HuH-7.5 (cell line): ENCODE measurements at places on chromosomes 2 and 18.

DNA sequence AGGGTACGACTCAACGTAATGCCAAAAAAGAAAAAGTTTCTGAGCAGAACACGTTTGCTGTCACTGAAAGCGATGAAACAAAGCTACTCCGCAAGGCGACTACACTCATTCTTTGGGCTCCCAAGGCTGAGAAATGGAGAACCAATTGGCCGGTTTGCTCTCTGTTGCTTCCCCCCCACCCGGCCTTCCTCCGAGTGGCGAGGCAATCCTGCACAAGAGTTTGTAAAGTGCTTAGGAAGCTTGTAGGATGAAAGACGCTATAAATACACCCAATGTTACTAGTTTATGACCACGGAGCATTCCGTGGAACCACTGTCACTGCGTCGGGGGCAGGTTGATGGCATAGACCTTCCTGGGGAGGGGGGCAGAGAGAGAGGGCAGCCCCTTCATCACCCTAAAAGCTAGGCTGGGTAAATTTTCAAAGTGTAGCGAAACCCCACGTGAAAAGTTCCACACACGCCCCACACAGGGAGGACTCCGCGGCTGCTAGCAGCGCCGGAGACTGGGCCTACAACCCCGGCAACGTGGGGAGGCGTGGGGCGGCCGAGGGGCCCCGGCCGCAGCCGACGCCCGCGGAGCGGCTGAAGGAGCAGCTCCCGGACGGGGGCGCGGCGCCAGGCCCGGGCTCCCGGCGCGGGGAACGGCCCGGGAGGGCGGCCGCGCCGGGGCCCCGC lies 915 bp downstream of the CUL3 start:
- DNase-seq, result peak; percentile 11

DNA sequence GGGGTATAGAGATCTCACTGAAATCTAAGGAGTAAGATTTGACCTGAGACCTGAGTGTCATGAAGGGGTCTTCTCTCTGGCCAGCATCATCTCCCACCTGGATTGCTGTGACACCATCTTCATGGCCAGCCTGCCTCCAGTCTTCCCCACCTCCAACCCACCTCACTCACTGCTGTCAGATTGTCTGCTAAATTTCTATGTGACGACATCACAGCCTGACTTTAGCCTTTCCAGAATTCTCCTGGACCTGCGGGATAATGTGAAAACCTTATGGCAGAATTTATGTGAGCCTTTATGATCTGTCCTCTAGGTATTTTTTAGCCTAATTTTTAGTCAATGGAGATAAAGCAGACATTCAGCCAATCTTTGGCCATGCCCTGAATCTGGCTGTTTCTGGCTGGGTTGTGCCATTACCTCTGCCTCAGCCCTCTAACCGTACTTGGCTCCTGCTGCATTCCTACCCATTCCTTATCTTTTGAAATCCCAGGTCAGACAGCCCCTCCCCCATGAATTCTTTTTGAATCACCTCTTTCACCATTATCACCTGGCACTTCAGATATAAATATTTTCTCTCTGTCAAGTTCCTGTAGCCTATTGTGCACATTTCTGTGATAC lies 66.4 kb upstream of the MMADHC start:
- no peak for DNase-seq

DNA sequence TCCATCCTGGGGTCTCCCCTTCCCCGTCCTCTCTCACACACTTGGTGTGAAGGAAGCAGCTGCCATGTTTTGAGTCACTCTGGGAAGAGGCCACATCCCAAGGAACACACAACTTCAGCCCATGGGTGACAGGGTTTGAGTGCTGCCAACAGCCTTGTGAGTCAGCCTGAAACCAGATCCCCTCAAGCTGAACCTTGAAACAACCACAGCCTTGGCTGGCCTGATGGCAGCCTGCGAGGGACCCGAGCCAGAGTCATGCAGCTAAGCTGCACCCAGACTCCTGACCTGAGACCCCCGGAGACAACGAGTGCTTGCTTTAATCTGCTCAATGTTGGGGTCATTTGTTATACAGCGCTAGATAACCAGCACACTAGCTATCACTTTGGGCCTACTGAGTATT lies 19.3 kb upstream of the MC2R start:
- no peak for DNase-seq

DNA sequence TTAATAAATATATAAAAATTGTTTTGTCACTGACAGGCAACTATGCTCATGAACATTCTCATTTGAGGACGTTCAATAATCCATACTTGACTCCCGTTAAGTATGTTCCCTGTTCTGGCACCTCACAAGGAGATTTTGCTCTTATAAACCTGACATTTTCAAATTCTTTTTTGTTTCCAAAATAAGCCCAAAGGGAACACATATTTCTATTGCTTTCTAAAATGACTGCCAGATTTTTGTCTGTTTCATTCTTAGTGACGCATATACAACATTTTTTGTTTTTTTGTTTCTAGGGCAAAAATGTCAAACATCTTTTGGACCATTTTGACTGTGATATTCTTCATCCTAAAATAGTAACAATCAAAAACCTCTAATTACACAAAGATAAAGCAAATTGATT lies 50.5 kb downstream of the CYTIP start:
- no peak for DNase-seq

GRCh38 chr2:17052001-17052400 lies 386.4 kb upstream of the CYRIA start:
- no peak for DNase-seq

DNA sequence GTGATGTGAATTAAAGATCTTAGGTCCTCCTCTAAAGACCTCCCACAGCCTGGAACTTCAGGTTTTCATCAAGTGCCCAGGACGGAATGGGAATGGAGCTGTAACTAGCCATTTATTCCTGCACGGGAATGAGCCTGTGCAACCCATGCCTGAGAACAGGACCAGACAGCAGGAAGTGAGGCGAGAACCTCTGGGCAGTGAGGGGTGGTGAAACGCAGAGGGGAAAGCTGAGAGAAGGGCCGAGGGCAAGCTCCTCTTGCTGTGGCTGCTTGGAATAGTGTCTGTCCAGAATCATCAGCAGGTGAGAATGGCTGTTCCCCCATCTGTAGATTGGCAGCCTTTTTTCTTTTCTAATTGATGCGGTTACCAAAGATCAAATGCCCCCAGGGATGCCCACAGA lies 4.8 kb upstream of the RALB start:
- DNase-seq, result no peak

GRCh38 chr2:240405133-240405532 lies 30.3 kb upstream of the GPC1 start:
- DNase-seq, result no peak

DNA sequence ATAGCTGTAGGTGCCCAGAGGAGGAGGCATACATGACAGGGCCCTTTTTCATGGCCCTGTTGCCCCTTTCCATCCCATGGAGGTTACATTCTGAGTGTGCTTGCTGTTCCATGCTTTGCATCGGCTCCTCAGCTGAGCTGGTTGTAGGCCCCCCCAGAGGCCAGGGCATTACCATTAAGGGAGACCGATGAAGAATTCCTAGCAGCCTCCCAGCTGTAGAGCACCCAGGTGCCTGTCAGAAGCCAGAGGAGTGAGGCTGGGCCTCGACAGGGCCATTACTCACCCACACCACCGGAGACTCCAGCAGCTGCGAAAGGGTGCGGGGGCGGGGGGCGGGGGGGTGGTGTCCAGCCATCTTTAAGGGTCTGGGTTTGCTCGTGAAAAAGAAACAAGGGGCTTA lies 72.2 kb downstream of the GALNT14 start:
- no peak for DNase-seq

DNA sequence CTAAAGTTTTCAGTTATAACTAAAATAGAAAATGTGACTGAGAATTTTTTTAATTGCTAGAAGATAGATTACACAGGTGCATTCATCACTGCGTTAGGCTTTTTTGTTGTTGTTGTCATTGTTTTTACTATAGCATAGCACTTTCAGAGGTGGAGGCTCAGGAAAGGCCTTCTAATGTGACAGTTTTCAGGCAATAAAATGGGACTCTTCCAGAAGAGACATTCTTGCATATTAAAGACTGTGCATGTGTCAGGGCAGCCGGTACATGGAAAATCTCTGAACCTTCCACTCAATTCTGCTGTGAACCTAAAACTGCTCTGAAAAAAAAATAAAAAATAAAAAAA lies 175.2 kb downstream of the METTL4 start:
- no peak for DNase-seq

- DNase-seq, result no peak
Observed at GRCh38 chr2:120859814-120860578, 124.3 kb downstream of the GLI2 start.

GRCh38 chr18:12076424-12077140 lies 17.1 kb upstream of the ANKRD62 start:
- DNase-seq, result no peak

- DNase-seq, result no peak
Observed at GRCh38 chr2:207879536-207879935, 109.8 kb upstream of the FZD5 start.

DNA sequence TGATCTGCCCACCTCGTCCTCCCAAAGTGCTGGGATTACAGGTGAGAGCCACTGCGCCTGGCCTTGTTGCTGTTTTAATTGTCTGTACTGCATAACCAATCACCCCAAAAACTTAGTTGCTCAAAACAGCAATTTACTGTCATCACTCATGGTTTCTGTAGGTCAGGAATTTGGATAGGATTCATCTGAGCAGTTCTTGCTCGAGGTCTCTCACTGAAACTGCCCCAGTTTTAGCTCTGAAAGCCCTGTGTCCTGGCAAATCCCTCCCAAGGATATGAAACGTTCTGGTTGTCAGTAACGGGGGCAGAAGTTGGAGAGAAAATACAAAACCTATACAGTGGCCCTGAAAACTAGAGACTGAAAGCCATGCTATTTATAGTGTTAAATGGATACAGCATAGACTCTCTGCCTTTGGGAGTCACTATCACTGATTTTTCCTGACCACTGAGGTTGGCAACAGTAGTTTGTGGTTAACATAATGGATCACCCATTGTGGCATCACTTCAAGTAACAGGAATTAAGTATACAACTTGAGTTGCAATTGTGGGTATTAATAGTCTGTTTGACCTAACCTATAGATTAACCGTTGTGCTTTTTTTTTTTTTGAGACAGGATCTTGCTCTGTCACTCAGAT lies 27.2 kb upstream of the ERICH2 start:
- DNase-seq, result no peak

DNA sequence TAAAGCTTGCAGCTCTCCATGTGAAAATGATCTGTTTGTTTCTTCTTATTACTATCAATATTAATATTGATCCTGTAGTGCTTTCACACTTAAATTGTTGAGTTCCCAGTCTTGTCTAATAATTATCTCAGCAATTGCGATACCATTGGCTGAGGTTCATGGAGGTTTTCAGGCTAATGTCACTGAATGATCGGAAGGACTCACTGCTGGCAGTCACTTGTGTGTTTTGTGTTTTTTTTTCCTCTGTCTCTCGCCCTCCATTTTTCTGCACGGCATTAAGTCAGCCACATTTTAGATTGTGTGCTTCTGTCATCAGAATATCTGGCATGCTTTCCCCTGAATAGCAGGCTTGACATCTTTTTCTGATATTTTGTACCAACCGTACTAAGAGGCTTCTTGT lies 43.7 kb downstream of the AGAP1 start:
- no peak for DNase-seq

GRCh38 chr18:5941890-5942289 lies 46.6 kb upstream of the TMEM200C start:
- no peak for DNase-seq

GRCh38 chr18:44130376-44130942 lies 550.2 kb upstream of the SETBP1 start:
- DNase-seq, result peak; percentile 9

- DNase-seq, result no peak
Observed at GRCh38 chr2:120622886-120623753, 112.5 kb upstream of the GLI2 start.

GRCh38 chr2:98914713-98915580 lies 21.1 kb downstream of the CRACDL start:
- DNase-seq, result no peak

GRCh38 chr2:236133410-236134012 lies 34.7 kb downstream of the GBX2 start:
- no peak for DNase-seq

DNA sequence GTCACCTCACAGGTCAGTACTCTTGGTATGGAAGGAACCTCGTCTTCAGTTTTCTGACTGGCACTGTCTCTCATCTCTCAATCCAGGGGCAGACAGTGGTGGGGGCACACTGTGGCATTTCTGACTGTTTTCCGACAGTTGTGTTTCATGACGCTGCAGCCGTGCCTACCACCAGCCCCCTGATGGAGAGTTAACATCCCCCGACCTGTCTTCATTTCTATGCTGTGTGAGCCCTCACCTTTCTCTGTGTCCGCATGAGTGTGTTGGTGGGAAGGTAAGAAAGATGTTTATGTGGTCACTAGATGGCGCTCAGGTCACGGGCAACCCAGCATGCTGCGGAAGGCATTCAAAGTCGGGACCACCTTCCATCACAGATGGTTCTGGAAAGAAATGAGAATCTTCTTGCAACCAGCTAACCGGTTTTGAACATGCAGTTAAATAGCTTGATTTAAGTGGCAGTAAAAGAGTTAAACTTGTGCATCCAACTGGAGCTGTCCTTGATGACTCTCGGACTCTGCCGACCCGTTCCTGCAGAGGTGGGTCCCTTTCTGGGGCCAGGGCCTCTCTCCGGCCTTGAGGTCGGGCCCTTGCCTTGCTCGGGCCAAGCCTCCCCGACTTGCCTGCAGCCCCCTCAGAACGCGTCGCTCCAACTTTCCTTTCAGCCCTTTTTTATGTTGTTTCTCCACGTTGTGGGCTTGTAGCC lies 92.4 kb downstream of the DYSF start:
- DNase-seq, result peak; percentile 87

DNA sequence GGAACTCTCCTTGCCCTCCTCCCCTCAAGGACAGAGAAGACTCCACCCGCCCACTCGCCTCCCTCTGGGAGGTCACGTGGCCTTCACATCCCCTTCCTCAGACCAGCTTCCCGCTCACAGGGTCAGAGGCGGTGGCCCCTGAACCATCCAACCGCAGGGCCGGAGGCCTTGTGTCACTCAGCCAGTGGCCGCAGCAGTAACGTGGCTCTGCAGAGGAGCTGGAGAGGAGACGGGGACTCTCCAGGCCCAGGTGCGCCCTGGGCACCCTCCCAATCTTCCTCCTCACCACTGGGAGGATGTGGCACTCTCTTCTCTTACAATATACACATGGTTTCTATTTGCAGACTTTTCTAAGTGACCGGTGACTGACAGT lies 161.7 kb downstream of the TWIST2 start:
- DNase-seq, result no peak

GRCh38 chr18:37611614-37612279 lies 46.1 kb upstream of the CELF4 start:
- no peak for DNase-seq

DNA sequence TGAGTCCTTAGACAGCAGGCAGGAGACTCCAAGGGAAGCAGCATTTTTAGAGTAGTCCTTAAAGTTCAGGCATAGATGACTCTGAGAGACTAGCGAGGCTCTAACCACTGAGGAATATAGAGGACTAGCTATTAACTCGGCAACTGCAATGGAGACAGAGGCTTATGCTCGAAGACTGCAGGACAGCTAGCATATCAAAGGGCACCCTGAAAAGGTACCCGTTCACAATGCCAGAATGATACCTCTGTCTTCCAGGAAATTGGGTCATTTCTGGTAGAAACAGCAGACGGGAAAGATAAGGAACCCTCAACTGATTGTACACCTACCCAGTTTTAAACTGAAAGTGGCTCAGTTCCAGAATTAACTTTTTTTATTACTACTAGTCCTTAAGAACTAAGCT lies 1204.0 kb upstream of the ZEB2 start:
- DNase-seq, result no peak

GRCh38 chr2:184689638-184690037 lies 91.3 kb downstream of the ZNF804A start:
- no peak for DNase-seq
